Transverse colon (tissue), 4 donors: ENCODE measurements at places on chromosomes 7 and 10. TPM values are rescaled to one million over a fixed set of nuclear protein-coding genes. Genes with fewer than 3 reads are reported as not detected.
A peak's percentile ranks its signal among the peaks of the same experiment; 100 is the strongest.

ZNF804B gene
- total RNA-seq = not detected

PGAM2 gene
- 9.7 TPM for total RNA-seq

IQUB gene
- total RNA-seq = not detected

PPRC1 gene
- 12.9 TPM for total RNA-seq

- no peak for DNase-seq
- no peaks in the 10 kb centered on the region for H3K27me3 ChIP-seq
- H3K27ac ChIP-seq = no peak overlapping the region
- H3K36me3 ChIP-seq = no peaks in the 10 kb centered on the region
- no peak overlapping the region for H3K4me3 ChIP-seq
- H3K4me1 ChIP-seq = no peaks in the 10 kb centered on the region
Observed at GRCh38 chr7:45969940-45970339, 48.9 kb upstream of the IGFBP3 start.

- no peak overlapping the region for H3K4me3 ChIP-seq
- H3K4me1 ChIP-seq = no peaks in the 10 kb centered on the region
- DNase-seq = no peak
- no peaks in the 10 kb centered on the region for H3K36me3 ChIP-seq
- H3K27me3 ChIP-seq = no peaks in the 10 kb centered on the region
- H3K27ac ChIP-seq = no peak overlapping the region
Observed at GRCh38 chr7:91780521-91780920, 100.0 kb downstream of the MTERF1 start.

- no peaks in the 10 kb centered on the region for H3K4me1 ChIP-seq
- peaks cover 11% of the 10 kb centered on the region for H3K27me3 ChIP-seq
- no peak overlapping the region for H3K4me3 ChIP-seq
Observed at GRCh38 chr10:86946213-86947155, 10.9 kb downstream of the MMRN2 start.

GRCh38 chr7:92608380-92609322 is 18.5 kb upstream of the FAM133B start:
- H3K4me3 ChIP-seq = no peak overlapping the region
- H3K27me3 ChIP-seq = no peaks in the 10 kb centered on the region
- H3K4me1 ChIP-seq = no peaks in the 10 kb centered on the region
- H3K27ac ChIP-seq = no peak overlapping the region

GRCh38 chr10:130652964-130653578 is 516.9 kb downstream of the GLRX3 start:
- no peak for DNase-seq
- no peaks in the 10 kb centered on the region for H3K27me3 ChIP-seq
- H3K4me3 ChIP-seq = no peak overlapping the region
- H3K36me3 ChIP-seq = no peaks in the 10 kb centered on the region
- H3K4me1 ChIP-seq = no peaks in the 10 kb centered on the region

GRCh38 chr10:75542906-75543305 is 111.5 kb downstream of the LRMDA start:
- DNase-seq = peak; percentile 30
- peaks cover 3% of the 10 kb centered on the region for H3K4me1 ChIP-seq
- H3K36me3 ChIP-seq = no peaks in the 10 kb centered on the region
- H3K4me3 ChIP-seq = no peak overlapping the region
- no peak overlapping the region for H3K27ac ChIP-seq
- H3K27me3 ChIP-seq = no peaks in the 10 kb centered on the region
